ENCODE measurements at places on chromosomes 7 and 10. TPM values are rescaled to one million over a fixed set of nuclear protein-coding genes. Genes with fewer than 3 reads are reported as not detected.

Gene NUTM2E
- not detected for total RNA-seq

GRCh38 chr7:18401757-18402156 lies 93.8 kb upstream of the HDAC9 start:
- no peak for DNase-seq

DNA sequence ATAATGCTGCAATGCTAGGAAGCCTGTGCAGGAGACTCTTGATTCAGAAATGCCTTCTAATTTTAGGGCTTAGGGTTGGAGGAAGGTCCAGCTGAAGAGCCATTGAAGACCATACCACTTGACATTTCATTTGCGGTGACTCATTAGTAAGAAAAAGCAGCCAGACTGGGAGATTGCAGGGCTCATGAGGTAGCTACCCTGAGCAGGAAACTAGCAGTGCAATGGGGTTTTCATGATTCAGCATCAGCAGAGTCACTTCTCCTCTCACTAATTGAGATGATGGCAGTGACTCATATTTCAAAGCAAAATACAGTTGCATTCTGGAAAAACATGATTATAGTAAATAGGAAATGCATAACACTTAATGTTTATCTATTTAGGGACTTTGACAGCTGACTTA lies 434.1 kb downstream of the DNAJB9 start:
- DNase-seq = no peak

GRCh38 chr10:35754519-35754918 lies 112.4 kb upstream of the FZD8 start:
- peak; percentile 19 for DNase-seq

Gene CNPY1
- not detected for total RNA-seq

DNA sequence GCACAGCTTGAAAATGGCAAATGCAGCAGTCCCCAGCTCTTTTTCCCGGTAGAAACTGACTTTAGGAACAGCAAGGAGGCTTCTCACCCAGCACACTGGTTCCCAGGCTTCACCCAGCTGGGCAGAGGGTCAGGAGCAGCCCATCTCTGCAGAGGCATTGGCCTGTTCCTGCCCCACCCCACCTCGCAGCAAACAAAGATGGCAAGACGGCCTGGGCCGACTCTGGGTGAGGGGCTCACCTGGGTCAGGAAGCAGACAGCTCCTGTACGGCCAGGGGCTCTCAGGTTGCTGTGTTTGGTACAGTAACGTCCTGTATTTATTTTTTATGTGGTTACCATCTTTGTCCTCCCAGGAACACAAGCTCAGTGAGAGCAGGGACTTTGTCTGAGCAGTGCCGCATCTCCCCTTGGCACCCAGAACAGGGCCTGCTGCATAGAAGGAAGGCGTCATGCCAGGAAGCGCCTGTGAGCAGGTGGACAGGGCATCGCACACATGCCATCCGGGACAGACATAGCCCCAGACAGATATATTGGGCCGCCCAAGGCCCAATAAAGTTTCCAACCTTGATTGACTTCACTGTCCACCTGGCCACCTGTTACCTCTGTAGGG lies 585.0 kb upstream of the FOXK1 start:
- DNase-seq = no peak

GRCh38 chr7:44760034-44760580 lies 11.5 kb downstream of the ZMIZ2 start:
- no peak for DNase-seq

Gene CYP2C19
- not detected for total RNA-seq

Gene VPS50
- total RNA-seq = 32.7 TPM
